DMS153 (cell line): ENCODE measurements at places on chromosomes 2 and 18.
A peak's percentile ranks its signal among the peaks of the same experiment; 100 is the strongest.

DNA sequence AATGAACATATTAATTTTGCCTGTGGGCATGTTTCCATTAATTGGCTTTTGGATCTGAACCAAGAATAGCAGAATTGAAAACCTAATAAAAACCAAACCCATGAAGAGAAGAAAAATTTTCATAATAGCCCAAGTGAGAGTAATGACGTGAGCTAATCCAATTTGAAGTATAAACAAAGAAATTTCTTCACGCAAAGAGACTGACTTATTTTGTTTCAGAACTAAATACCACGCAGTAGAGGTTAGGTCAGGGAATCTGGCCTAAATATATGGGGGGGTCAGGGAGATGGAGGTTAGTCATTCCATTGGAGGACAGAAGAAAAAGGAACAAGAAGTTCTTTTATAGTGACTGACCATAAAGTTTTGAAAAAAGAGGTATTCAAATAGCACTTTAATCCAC lies 94.1 kb upstream of the CYP1B1 start:
- DNase-seq = no peak

- no peak for DNase-seq
Observed at GRCh38 chr2:218852911-218853667, 6.5 kb upstream of the WNT6 start.

GRCh38 chr18:74645679-74646078 lies 48.0 kb downstream of the ZNF407 start:
- DNase-seq = no peak

GRCh38 chr2:55119711-55120487 lies 69.6 kb upstream of the RTN4 start:
- peak; percentile 28 for DNase-seq

GRCh38 chr2:96205888-96206287 lies 2.7 kb downstream of the STARD7 start:
- no peak for DNase-seq

GRCh38 chr2:170647741-170648436 lies 67.2 kb upstream of the SP5 start:
- no peak for DNase-seq

- no peak for DNase-seq
Observed at GRCh38 chr2:202187570-202187969, 50.8 kb downstream of the SUMO1 start.

DNA sequence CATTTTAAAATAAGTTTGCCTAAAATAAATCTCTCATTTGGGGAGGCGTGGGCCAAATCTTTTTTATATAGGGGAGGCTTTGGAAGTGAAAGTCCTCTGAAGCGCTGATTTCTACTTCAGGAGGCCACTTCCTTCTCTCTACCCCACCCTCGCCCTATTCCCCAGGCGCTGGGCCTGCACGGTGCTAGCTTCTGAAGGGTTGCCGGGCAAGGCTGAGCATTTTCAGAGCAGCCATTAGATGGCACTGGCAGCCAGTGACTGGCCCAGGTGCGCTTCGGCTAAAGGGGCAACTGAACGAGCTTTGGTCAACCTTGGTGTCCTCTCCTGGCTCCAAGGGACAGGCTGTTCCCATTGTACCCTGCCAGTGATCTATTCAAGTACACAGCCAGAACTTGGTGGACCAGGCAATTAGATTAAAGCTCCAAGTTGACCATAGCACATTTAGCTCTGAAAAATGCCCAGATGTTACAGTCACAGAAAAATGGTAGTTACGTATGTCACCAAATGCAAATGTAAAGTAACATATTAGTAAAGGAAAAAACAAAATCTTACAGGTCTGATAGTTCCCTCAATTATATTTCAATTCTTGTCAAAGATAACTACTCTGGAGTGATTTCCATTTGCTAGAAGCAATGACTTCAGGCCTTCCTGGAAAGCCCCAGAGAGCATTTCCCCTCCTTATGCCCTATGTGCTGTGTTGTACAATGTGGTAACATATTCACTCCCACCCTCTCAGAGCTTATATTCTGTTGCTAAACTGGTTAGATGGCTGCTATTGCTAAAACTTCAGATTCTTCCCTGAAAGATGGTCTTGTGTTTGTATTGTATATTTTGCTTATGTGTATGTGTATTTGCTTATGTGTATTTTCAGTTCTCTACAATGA lies 2.1 kb downstream of the POMC start:
- DNase-seq = peak; percentile 69

GRCh38 chr2:62966991-62967390 lies 83.6 kb upstream of the OTX1 start:
- DNase-seq = no peak
